ENCODE measurements at places on chromosomes 7 and 10.

GRCh38 chr7:5704534-5704922, 76.9 kb downstream of the RNF216 start:
- peak; percentile 79 for DNase-seq

DNA sequence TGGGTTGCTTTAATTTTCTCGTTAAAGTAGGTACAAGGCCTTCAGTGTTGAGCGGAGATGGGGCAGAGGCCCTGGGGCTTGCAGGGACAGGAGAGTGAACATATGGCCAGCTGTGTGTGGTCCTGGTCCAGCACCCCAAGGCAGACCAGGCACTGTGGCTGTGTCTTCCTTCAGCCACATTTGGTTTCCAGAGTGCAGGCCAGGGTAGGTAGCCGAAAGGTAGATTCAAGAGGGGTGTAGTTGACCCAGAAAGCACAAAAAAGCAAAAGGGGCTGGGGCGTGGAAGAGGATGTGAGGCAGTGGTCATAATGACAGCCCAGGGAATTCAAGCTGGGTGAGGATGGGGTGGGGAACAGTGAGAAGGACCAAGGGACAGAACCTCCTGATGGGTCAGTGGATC, 21.3 kb upstream of the CHST15 start:
- DNase-seq = no peak

DNA sequence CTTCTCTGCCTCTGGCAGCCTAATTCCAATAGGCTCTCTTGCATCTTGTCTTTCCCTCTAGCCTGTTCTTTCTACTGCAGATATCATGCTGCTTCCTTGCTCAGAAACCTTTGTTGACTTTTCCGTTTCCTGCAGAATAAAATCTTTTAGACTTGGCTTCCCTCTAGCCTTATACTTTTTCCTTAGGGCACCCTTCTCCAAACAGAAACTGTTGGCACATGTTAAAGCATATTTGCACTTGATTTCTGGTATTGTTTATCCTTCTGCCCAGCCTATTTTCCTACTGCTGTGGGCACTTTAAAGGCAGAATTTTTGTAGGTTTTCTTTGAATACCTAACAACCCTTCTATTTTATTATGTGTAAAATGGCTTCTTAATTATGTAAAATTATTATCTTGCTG, 4.6 kb downstream of the GNAI1 start:
- DNase-seq = no peak

DNA sequence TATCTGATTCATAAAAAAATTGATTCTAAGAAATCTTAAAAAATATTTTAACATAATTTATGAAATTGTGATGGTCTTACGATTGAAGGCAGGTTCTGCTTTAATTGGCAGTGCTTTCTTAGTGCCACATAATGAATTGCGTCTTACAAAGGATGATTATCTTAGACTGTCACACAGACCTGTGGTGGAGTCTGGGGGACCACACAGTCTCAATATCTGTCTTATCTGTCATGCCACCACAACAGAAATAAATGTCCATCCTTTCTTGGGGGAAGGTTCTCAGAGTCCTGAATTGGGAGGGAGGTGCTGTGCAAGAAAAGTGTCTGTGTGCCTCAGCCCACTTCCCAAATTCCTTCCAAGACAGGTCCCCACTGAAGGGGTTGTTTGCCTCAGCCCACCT, 34.0 kb downstream of the ZDHHC6 start:
- DNase-seq = no peak

- no peak for DNase-seq
Observed at GRCh38 chr10:46026106-46026505, 4.3 kb downstream of the NCOA4 start.

DNA sequence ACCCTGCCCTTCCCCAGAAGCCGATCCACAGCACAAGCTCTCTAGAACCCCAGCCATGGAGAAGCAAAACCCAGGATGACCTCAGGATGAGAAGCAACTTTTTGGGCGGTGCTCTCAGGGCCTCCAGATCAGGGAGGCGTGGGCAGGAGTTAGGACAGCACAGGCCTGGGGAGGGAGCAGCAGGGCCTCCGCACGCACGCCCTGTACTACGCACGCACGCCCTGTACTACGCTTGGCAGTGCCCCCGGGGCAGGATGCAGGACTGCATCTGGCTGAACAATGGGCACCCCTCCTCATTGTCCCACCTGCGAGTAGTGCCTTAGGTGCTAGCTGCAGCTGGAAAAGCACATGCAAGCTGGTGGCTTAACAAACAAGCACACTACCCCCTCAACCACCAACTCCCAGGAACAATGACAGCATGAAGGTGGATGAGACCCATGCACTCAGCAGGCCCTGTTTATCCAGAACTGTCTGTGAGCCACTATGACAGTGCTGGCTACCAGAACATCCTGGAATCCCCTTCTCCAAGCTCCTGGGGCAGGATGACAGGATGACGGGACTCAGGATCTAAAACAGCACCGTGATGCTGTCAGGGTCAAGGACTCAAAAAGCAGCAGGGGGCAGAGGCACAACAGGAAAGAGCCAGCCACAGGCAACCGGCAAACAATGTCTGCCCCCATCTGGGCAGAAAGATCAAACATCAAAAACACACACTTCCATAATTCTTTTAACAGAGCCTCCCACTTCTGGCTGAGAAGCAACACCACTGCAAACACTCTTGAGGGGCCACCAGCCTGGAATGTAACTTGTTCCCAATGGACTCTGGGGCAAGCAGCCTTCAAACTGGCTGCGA, 11.8 kb downstream of the PODXL start:
- DNase-seq = no peak

DNA sequence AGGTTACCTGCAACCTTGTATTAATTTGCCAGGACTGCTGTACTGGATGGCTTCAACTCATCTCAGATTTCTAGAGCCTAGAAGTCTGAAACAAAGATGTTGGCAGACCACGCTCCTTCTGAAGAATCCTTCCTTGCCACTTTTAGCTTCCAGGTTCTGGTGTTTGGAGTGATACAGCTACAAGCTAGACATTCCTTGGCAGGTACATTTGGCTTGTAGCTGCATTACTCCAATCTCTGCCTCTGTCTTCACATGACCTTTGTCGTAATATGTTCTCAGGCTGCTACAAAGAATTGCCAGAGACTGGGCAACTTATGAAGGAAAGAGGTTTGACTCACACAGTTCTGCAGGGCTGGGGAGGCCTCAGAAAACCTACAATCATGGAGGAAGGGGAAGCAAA, 146.3 kb downstream of the GALNT17 start:
- DNase-seq = no peak

- no peak for DNase-seq
Observed at GRCh38 chr7:18590744-18591340, 95.3 kb downstream of the HDAC9 start.

DNA sequence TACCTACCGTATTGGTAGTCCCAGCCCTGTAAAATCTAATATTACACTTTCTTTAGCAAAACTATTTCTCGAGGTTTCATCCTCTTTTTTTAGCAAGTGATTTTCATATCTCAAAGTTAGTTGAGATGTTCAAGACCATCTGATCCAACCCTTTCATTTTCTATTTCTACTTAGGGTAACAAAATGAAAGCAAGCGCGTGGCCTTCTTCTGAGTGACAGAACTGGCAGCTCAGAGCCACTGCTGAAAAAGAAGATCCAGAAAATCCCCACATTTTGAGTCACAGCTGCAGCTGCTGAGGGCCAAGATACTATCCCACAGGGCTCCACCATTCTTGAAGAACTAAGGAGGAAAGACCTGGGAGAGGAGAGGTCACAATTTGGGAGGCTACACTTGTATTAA, 24.8 kb upstream of the ZNF800 start:
- DNase-seq = no peak

- no peak for DNase-seq
Observed at GRCh38 chr7:120274899-120275298, 1.9 kb downstream of the KCND2 start.

- DNase-seq = no peak
Observed at GRCh38 chr10:24850727-24851296, 101.6 kb downstream of the PRTFDC1 start.

GRCh38 chr10:4431114-4431863, 394.7 kb upstream of the AKR1E2 start:
- DNase-seq = no peak

- DNase-seq = no peak
Observed at GRCh38 chr7:84549409-84549808, 354.8 kb upstream of the SEMA3A start.

GRCh38 chr10:22652988-22653481, 61.3 kb downstream of the PIP4K2A start:
- no peak for DNase-seq

Data from kidney tubule cell (primary cell).